Suppressor macrophage treated with lipopolysaccharide for 4 hours (primary cell): ENCODE measurements at places on chromosomes 6 and 20.

- no peak for DNase-seq
These were observed 111.0 kb upstream of the FRMD1 start for GRCh38 chr6:168190014-168190405.

GRCh38 chr6:22755605-22756004 is 186.2 kb downstream of the HDGFL1 start:
- no peak for DNase-seq

GRCh38 chr6:138275976-138276375 is 57.7 kb upstream of the PBOV1 start:
- no peak for DNase-seq

DNA sequence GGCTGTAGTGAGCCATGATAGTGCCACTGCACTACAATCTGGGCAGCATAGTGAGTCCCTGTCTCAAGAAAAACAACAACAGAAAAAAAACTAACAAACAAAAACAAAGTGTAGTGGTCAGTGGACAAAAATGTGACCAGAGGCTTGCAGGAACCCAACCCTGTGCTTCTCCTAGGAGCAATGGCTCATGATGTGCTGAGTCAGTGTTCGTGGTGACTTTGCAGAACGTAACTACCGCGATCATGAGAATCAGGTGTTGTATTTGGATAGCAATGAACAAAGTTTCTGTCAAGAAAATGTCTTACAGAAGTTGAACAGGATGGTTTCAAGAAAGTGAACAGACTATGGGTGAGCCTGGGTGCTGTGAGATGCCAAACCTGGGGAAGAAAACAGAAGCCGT is 18.5 kb upstream of the FOXC1 start:
- DNase-seq: no peak

DNA sequence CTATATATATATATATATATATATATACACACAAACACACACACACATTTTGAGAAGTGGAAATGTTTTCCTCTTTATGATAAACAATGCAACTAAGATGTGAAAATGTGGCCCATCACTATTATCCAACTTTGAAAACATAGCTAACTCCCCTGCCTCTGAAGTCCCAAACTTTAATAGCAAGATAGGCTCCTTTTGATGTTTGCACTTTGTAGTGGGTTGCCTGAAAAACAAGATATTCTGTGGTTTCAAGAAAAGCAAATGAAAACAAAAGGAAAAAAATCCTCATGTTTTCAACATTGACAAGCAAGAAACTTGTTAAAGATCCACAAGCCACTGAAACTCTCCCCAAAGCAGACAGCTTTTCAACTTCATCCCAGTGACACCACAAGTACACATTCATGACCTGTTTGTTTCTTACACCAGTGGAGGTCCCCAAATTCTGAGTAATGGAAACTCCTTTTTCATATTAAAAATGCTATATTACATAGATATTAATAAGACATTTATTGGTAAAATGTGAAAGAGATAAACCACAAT is 90.0 kb downstream of the IPCEF1 start:
- DNase-seq: no peak

- no peak for DNase-seq
These were observed 14.9 kb downstream of the EBF4 start for GRCh38 chr20:2707353-2708072.

GRCh38 chr20:14644306-14645097 is 307.1 kb upstream of the FLRT3 start:
- no peak for DNase-seq

DNA sequence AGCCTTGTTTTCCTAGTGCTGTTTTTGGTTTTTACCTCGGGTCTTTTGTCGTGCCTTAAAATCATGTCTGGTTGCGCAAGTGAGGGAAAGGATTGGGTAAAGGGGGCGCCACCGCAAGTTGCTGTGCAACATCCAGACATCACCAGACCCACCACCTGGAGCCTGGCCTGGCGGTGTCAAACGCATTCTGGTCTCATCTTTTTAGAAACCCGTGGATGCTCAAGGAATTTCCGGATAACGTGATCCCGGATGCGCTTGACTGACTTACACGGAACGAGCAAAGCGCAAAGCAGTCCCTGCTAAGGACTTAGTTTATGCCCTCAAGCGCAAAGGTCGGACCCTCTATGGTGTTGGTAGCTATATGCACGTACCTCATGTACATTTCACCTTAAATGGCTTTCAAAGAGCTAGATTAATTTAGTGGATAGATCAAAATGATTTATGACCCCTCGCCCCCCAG is 105.2 kb downstream of the OR2B2 start:
- DNase-seq: no peak
